ENCODE measurements at places on chromosomes 13 and 19. TPM values are rescaled to one million over a fixed set of nuclear protein-coding genes. Genes with fewer than 3 reads are reported as not detected.

GRCh38 chr13:69959046-69959445, 148.6 kb upstream of the ATXN8OS start:
- no peak overlapping the region for H3K4me3 ChIP-seq
- H3K27me3 ChIP-seq: no peaks in the 10 kb centered on the region
- no peak overlapping the region for H3K27ac ChIP-seq
- H3K36me3 ChIP-seq: no peaks in the 10 kb centered on the region
- no peak for DNase-seq

DNA sequence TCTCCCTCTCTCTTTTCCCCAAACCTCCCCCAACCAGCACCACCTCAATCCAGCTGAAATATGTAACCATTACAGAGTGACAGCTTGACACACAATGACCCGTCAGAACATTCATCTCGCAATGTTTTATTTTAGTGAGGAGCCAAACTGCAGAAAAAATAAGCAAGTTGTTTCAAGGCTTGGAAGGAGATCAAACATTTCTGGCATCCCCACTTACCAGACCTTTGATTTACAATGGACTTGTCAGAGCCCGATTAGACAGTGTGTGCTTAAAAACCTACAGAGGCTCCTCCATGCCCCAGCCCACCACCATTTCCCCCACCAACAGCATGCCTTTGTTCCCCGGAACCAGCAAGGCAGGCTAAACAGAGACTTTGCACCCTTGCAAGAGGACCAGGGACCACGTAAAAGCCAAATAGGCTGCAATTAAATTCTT, 382.8 kb upstream of the ZNF507 start:
- no peaks in the 10 kb centered on the region for H3K27me3 ChIP-seq
- H3K36me3 ChIP-seq: no peaks in the 10 kb centered on the region
- H3K4me1 ChIP-seq: no peaks in the 10 kb centered on the region
- H3K4me3 ChIP-seq: no peak overlapping the region

DNA sequence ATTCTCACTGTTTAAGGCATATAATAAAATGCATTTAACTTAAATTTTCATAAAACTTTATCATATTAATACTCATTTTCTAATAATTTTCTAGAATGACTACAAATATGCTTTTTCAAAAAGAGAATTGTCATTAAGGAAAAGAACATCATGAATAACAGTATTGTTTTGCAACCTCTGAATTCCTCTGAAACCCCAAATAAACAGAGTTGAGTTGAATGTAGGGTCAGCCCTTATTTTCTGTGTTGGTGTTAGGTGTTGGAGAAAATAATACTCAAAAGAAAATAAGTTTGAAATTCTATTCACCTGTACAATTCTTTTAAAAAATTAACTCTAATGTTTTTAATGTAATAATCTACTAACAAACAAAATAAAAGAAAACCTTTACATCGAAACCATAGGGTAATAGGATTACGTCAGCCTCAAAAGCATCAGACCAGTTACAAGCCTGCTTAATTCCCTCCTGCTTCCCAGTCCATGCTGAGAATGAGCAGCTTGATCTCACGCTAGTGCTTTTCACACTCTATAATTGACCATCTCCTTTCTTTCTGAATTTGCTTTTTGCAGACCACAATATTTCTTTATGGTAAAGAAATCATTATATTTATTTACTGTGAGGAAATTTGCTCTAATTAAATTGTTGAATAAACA, 160.9 kb downstream of the PCDH9 start:
- H3K27me3 ChIP-seq: no peaks in the 10 kb centered on the region
- H3K4me3 ChIP-seq: no peak overlapping the region
- no peaks in the 10 kb centered on the region for H3K36me3 ChIP-seq
- no peak overlapping the region for H3K27ac ChIP-seq
- no peak for DNase-seq

- H3K27me3 ChIP-seq: no peaks in the 10 kb centered on the region
- peaks cover 4% of the 10 kb centered on the region for H3K36me3 ChIP-seq
- H3K4me1 ChIP-seq: peaks cover 25% of the 10 kb centered on the region
- no peak overlapping the region for H3K27ac ChIP-seq
- H3K4me3 ChIP-seq: no peak overlapping the region
- no peak for DNase-seq
Observed at GRCh38 chr19:45166723-45167252, 6.0 kb upstream of the NKPD1 start.

- H3K27me3 ChIP-seq: no peaks in the 10 kb centered on the region
- no peak for DNase-seq
- H3K36me3 ChIP-seq: peaks cover 19% of the 10 kb centered on the region
- no peaks in the 10 kb centered on the region for H3K4me1 ChIP-seq
- no peak overlapping the region for H3K27ac ChIP-seq
Observed at GRCh38 chr13:100528353-100528752, 60.2 kb downstream of the GGACT start.

GRCh38 chr13:34290661-34291060, 472.7 kb downstream of the RFC3 start:
- H3K36me3 ChIP-seq: no peaks in the 10 kb centered on the region
- H3K27me3 ChIP-seq: no peaks in the 10 kb centered on the region
- H3K4me1 ChIP-seq: no peaks in the 10 kb centered on the region

- DNase-seq: no peak
- no peaks in the 10 kb centered on the region for H3K4me1 ChIP-seq
- H3K4me3 ChIP-seq: no peak overlapping the region
- H3K27me3 ChIP-seq: no peaks in the 10 kb centered on the region
- H3K36me3 ChIP-seq: no peaks in the 10 kb centered on the region
- H3K27ac ChIP-seq: no peak overlapping the region
Observed at GRCh38 chr13:89790696-89791095, 1556.8 kb upstream of the MIR17HG start.

The ZNF441 gene
- total RNA-seq: 23.9 TPM

The SLC7A10 gene
- not detected for total RNA-seq
